ENCODE measurements at places on chromosomes 1 and 21.
A peak's percentile ranks its signal among the peaks of the same experiment; 100 is the strongest.

DNA sequence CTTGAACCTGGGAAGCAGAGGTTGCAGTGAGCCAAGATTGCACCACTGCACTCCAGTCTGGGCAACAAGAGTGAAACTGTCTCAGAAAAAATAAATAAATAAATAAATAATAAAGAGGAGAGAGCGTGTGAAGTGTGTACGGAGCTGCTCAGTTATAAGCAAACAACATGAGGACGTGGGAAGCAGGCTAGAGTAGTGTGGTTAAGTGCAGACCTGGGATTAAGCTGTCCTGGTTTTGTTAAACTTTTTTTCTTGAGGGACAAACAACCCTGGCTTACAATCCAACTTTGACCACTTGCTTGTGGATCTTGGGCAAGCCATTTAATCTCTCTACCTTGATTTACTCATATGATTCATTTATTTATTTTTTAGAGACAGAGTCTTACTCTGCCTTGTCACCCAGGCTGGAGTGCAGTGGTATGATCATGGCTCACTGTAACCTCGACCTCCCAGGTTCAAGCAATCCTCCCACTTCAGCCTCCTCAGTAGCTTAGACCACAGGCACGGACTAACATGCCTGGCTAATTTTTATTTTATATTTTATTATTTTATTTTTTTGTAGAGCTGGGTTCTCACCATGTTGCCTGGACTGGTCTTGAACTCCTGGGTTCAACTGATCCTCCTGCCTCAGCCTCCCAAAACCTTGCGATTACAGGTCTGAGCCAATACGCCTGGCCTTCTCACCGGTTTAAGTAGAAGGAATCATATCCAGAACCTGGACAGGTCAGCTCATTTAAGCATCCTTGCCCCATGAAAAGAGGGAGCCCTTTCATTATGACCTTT, 52.7 kb downstream of the RPS6KA1 start:
- no peak for DNase-seq

DNA sequence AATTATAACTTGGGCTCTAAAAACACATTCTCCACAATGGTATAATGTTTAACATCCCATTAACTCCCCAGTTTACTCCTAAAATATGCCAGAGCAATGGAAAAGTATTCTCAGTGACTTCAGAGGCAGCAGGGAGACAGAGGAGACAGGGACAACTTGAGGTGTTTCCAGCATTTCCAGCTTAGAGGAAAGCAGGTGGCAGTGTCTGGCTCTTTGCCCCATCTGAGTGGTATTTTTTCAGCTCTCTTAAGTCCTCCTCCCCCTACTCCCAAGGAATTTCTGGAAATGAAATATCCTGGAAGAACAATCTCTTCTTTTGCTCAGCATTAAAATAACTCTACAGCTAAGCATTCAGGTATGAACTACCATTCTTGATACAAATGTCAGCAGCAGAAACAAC, 10.8 kb upstream of the ERMAP start:
- DNase-seq, result no peak

- DNase-seq, result no peak
Measured at GRCh38 chr1:71918630-71919029, 363.7 kb downstream of the NEGR1 start.

GRCh38 chr1:29460694-29461093, 224.4 kb downstream of the PTPRU start:
- DNase-seq, result no peak

- no peak for DNase-seq
Measured at GRCh38 chr1:21280011-21280471, 10.2 kb downstream of the ECE1 start.

DNA sequence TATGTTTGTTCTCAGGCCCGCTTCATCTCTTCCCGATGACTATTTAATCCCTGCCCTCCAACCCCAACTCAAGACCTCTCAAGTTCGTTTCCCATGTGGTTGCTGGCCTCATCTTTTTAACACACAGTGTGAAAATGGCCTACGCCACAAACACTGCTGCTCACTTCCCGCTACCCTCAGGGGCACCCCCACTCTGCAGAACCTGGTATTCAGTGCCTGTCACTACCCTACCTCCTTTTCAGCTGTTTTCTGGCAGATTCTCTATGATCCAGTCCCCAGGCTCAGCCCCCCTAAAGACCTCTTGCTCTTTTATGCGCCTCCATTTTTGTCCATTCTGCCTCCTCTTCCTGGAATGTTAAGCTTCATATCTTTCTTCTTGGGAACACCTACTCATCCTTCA, 152.6 kb upstream of the C1orf174 start:
- DNase-seq, result no peak

DNA sequence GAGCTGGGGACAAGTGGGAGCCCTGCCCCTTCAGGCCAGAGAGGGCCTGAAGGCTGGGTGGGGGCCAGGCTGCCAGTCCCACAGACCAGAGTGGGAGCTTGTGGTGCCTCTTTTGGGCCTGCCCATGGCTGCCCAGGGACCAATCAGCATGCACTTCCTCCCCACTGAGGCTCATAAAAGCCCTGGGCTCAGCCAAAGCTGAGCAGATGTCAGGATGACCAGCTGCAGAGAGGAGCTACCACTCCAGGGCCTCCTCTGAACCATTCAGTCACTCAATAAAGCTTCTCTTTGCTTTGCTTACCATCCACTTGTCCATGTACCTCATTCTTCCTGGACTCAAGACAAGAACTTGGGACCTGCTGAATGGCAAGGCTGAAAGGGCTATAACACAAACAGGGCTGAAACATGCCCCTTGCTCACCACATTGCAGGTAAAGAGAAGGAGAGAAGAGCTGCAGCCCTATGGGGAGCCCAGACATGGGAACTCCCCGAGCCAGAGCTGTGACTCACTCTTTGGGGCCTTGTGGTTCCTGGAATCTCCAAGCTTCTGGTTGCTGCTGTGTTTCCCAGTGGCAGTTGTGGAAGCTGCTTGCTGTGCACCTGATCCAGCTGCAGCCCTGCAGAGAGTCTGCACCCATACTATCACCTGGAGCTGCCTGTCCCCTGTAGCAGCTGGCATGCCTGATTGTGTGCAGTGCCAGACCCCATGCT, 82.0 kb downstream of the OLFML3 start:
- no peak for DNase-seq

- peak; percentile 32 for DNase-seq
Measured at GRCh38 chr1:56057466-56058405, 521.6 kb downstream of the PLPP3 start.

- DNase-seq, result peak; percentile 89
Measured at GRCh38 chr1:26602378-26602959, 72.9 kb downstream of the RPS6KA1 start.

DNA sequence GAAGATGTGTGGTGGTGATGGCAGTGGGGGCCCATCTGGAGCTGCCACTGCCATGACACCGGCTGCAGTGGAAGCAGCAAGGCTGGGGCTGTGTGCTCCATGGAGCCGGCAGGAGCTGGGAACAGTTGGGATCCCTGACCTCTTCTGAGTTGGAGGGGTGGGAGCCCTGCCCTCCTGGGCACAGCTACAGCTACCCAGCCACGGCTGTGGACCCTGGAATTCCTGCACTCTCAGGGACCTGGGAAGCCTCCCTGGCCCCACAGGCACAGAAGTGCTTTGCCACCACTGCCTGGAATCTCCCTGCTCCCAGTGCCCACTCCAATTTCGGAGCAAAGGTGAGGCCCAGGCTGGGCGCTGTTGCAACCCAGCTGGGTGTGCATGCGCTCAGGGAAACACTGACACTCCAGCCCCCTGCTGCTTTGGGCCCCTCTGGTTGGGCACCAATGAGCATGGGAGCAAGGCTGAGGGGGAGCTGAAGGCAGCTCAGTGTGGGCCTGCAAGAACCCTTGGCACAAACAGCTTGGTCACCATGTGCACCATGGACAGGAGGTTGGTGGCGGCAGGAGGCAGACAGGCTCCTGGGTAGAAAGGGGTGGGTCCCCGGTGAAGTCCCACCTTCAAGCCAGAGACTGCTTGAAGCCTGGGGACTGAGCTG, 817.6 kb downstream of the KCNT2 start:
- no peak for DNase-seq

GRCh38 chr1:204308023-204308628, 51.6 kb downstream of the PLEKHA6 start:
- DNase-seq, result no peak

GRCh38 chr1:220711056-220711809, 21.1 kb downstream of the C1orf115 start:
- peak; percentile 27 for DNase-seq

GRCh38 chr1:65762081-65762862, 30.4 kb upstream of the PDE4B start:
- peak; percentile 71 for DNase-seq

- peak; percentile 14 for DNase-seq
Measured at GRCh38 chr1:86062453-86062852, 94.1 kb downstream of the COL24A1 start.

- peak; percentile 14 for DNase-seq
Measured at GRCh38 chr1:44733365-44733764, 2.4 kb upstream of the RNU5D-1 start.

DNA sequence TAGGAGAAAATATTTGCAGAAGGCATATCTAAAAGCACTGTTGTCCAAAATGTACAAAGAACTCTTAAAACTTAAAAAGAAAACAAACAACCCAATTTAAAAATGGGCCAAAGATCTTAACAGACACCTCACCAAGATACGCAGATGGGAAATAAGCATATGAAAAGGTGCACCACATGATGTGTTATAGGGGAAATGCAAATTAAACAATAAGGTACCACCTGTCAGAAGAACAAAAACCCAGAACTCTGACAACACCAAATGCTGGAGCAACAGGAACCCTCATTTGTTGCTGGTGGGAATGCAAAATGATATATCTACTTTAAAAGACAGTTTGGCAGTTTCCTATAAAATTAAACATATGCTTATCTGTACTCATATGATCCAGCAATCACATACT, 18.1 kb downstream of the SLC2A5 start:
- no peak for DNase-seq

DNA sequence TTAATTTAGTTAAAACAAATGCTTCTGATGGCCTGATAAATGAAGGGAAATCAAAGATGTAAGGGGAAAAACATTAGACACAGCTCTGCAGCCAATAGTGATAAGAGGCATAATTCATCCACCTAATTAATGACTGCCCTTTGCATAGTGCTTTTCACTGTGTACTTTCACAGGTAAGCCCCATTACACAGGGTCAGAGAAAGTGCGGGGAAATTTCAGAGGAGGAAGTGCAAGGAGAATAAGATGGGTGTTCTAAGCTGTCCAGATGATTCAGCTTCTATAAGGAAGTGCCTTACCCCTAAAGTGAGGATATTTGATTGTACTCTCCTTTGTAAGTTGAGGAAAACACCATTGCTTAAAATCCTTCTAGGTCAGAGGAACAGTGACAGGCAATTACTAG, 88.0 kb downstream of the NR5A2 start:
- DNase-seq, result no peak

- DNase-seq, result no peak
Measured at GRCh38 chr1:229334269-229334668, 8.6 kb downstream of the CCSAP start.

DNA sequence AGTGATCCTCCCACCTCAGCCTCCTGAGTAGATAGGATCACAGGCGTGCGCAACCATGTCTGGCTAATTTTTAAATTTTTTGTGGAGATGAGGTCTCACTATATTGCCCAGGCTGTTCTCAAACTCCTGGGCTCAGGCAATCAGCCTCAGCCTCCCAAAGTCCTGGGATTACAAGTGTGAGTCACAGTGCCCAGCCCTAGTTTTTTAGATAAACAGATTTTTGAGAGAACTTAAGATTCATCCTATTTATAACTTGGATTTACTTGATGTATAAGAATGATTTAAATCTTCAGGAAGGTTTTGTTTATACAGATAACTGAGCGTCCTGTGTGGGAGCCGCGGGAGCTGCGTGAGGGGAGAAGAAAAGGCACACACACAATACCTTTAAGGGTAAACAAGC, 26.2 kb downstream of the HEYL start:
- DNase-seq, result peak; percentile 42

- DNase-seq, result no peak
Measured at GRCh38 chr1:96130432-96130831, 591.2 kb upstream of the PTBP2 start.

GRCh38 chr1:51115714-51116404, 13.8 kb downstream of the C1orf185 start:
- no peak for DNase-seq

- no peak for DNase-seq
Measured at GRCh38 chr1:23632479-23633160, 59.0 kb upstream of the RPL11 start.

DNA sequence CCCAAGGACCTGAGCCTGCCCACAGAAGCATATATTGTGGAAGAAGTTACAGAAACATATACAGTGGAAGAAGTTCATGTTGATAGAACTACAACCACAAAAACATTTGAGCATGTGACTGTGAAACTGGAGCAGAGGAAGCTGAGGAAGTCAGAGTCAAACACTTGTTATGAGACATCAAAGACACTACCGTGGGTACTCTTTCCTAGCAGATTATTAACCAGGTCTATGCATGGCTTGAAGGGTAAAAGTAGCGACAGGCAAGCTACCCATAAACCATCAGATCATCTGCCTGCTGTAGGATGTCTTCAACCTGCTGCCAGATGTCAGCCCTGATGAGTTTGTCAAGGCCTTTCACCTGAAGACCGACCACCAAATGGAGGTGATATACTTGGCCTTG, 35.8 kb downstream of the IVNS1ABP start:
- no peak for DNase-seq

GRCh38 chr21:39313571-39314142, at the start of gene BRWD1:
Gene BRWD1, minus strand, starts transcription at chr21:39313632. Its CDS starts 141 bp downstream, at chr21:39313491.
- DNase-seq, result peak; percentile 93

GRCh38 chr1:43293176-43293575, 7.6 kb upstream of the TIE1 start:
- peak; percentile 23 for DNase-seq

DNA sequence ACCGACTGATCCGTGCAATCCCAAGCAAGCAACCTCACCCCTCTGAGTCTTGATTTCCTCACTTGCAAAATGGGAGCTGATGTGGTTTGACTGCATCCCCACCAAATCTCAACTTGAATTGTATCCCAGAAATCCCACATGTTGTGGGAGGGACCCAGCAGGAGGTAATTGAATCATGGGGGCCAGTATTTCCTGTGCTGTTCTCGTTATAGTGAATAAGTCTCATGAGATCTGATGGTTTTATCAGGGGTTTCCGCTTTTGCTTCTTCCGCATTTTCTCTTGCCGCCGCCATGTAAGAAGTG, 58.4 kb downstream of the FHAD1 start:
- DNase-seq, result peak; percentile 39

DNA sequence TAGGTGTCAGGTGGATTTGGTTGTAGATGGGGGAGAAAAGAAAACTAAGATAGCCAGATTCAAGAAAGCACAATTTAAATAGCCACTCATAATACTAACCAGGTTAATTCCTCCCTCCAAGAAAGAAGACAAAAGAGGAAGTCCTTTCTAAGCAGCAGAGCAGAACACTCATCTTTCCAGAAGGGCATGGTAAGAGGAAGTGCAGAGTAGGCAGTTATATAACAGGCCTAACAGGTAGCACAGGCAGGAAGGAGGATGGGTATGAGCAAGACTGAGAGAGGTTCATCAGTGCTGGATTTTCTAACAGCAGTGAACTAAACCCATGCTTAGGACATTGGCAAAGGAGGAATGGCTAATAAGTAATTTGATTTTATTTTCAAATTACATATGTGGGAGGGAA, 517.5 kb downstream of the PLPP3 start:
- no peak for DNase-seq

GRCh38 chr21:45982758-45983648, 1.4 kb downstream of the COL6A1 start:
- peak; percentile 46 for DNase-seq

Measured in adipocyte (in vitro differentiated cells).